ENCODE measurements at places on chromosomes 16 and 17.

GRCh38 chr17:77068915-77069314, 71.9 kb upstream of the SEC14L1 start:
- DNase-seq = no peak

- DNase-seq = no peak
Measured at GRCh38 chr17:77853191-77853977, 105.1 kb upstream of the TNRC6C start.

DNA sequence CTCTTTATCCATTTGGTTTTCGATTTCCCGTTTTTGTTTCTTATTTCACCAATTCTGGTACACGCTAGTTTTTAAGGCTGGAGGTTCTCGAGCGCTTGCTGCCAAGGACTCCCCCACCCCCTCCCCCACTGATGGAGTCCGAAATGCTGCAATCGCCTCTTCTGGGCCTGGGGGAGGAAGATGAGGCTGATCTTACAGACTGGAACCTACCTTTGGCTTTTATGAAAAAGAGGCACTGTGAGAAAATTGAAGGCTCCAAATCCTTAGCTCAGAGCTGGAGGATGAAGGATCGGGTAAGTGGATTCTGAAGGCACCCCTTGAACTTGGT, 825 bp downstream of the RPTOR start:
- peak; percentile 63 for DNase-seq

GRCh38 chr16:66551348-66551759, 1.0 kb upstream of the CKLF start:
- DNase-seq = peak; percentile 56

DNA sequence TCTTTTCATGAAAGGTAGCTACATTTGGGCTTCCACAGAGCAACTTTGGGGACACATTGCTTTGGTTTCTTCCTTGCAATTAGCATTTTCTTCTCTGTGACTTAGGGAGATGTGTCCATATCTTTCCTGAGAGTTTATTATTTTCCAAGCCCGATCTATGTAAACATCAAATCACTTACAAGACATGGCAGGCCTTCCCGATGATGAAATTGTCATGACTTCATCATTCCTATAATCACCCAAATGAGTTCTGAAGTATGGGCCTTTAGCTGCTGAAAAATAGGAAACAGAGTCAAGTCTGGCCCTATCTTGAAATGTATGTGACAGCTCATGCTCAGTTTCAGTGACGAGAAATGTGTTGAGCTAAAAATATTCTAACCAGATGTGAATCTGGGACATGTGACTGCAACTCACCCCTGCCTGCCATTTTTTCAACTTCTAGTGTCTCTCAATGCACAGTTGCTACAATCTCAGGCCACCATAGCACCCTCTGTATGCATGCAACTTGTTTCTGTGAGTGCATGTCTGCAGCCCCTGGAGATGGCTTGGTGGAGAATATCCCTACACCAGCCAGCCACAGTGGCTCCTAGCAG, 199.6 kb upstream of the MAF start:
- no peak for DNase-seq
